Upper lobe of left lung (tissue), 6 donors: ENCODE measurements at places on chromosomes 16 and 17.
A peak's percentile ranks its signal among the peaks of the same experiment; 100 is the strongest.

- no peak for DNase-seq
Measured at GRCh38 chr16:56684926-56685590, 2.8 kb downstream of the MT1X start.

GRCh38 chr16:28823873-28824716 lies 1.3 kb downstream of the ATXN2L start:
- DNase-seq = peak; percentile 96

- no peak for DNase-seq
Measured at GRCh38 chr16:84916178-84916577, 95.2 kb downstream of the ZDHHC7 start.

- no peak for DNase-seq
Measured at GRCh38 chr16:60302261-60302660, 1568.1 kb upstream of the GOT2 start.

- DNase-seq = no peak
Measured at GRCh38 chr17:15891318-15891717, 53.6 kb upstream of the ADORA2B start.

DNA sequence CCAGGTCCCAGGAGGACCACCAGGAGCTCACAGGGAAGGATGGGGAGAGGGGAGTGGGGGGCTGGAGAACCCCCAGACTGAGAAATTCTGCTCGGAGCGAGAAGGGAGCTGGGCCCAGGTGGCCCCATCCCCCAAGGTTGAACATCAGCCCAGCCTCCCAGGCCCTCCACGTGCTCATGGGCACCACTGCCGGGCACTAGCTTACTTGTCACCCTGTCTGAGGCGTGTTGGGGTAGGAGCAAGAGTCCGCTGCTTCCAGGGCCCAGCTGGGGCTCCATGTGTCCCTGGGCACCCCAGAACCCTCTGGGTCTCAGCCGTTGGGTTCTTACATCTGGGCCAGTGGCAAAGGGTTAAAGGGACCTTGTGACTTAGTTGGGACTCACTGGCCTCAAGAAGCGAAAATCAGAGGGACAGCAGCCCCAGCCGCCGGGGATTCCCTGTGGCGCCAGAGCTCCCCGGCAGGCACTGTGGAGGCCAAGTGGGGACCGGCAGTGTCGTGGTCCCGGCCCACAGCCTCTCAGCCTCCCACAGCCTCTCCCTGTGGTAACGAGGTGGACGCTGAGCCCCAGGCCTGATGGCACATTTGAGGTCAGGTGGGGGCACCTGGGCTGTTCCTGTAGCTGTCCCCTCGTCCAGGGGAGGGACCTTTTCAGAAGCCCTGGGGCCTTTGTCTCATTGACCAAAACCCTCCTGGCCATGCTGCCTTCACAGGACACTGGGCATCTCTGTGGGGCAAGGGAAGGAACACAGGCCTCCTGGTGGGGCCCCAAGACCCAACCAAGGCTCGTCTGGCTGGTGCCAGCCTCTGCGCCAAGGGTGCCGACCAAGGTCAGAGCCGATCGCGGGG lies 33.7 kb upstream of the CDH15 start:
- no peak for DNase-seq

DNA sequence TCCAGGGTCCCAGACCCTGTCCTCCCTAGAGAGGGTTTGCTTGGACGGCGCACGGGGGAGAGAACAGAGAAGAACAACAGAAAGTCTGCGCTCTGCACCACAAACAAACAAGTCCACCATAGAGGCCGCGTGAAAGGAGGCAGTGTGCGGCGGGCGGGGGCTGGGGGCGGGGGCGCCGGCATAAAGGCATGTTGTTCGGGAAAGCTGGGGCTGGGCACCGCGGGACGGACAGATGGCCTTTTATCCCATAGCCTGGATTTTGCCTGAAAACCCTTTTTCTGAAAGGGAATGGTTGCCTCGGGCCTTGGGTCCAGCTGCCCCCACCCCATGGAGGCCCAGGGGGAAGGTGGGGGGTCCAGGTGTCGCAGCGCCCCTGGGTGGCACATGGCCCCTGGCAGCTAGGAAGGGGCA lies 26.0 kb downstream of the FA2H start:
- DNase-seq = no peak

DNA sequence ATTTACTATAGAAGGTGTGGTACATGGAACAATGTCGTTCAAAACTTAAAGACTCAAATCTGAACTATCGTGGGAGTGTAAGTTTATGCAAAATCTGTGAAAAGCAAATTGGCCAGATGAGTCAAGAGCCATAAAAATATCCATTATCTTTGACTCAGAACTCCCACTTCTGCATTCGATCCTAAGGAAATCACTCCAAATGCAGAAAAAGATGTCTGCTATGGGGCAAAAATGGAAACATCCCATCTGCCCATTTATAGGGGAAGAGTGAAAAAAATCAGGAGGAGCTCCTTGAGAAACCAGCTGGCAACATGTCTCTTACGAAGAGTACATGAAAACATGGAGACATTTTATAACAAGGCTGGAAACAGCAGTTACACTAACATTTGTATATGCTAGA lies 43.6 kb upstream of the CCDC182 start:
- no peak for DNase-seq

DNA sequence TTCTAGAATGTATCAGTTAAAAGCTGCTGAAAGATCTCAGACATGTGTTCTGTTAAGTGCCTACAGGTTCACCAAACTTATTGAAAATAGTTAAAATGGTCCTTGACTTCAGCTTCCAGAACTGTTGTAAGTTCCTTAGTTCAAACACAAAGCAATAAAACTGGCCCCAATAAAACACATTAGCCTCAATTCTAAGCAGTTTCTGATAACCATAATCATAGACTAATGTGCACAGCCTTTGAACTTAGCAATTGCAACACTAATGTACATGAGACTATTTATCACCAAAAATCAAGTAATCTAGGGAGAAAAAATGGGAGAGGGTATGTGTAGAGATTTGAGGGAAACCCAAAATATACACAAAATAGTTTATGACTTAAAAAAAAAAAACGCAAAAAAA lies 15.4 kb downstream of the PIGL start:
- no peak for DNase-seq

- DNase-seq = no peak
Measured at GRCh38 chr17:81287152-81287551, 8.0 kb downstream of the SLC38A10 start.

DNA sequence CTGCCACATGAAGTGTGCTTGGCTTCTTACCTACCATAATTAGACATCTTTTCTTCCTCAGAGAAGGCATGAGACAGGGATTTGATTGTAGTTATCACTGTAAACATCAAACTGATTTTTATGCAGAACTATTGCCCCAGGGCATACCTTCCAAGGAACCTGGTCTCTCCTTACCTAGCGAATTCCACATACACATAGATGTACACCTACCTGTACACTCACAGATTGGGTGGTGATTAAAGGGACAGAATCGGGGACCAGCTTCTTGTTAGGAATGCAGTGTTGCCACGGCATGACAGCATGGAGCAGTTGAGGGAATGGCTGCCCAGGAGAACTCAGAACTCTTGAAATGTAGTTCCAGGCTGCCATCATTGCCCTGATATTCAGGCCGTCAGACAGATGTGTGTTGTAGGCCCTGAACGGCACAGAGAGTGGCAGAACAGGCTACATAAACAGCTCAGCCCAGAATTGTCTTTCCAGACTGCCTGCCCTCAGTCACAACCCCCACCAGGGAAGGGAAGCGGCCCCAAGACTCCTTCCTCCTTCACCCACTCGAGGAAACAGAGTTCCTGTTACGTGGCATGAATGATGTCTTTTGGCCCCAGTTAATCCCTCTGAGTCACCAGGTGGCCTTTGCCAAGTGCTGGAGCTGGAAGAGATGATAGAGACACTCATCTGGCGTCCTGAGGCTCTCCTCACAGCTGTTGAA lies 17.8 kb upstream of the NAGLU start:
- DNase-seq = no peak

DNA sequence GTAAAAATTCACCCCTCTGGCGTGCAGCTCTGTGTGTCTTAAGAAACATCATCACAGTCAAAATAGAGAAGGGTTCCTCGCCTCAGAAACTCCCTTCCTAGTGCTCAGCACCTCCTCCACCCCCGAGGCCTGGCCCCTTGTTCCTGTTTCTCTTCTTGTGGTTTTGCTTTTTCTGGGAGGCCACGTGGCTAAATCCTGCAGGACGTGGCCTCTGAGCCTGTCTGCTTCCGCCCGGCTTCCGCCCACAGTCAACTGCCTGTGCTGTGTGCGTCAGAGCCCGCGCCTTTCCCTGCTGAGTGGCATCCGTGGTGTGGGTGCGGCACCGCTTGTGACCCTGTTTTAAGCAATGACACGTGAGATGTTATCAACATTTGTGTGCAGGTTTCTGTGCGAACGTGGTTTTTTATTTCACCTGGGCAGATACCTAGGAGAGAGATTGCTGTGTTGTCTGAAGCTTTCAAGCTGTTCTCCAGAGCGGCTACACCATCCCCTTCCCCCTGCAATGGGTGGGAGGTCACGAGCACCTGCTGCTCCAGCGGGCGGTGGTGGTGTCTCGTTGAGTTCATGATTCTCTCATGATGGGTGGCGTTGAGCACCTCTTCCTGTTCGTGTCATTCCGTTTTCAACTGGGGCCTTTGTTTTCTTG lies 21.7 kb downstream of the ACSF3 start:
- peak; percentile 91 for DNase-seq

- no peak for DNase-seq
Measured at GRCh38 chr17:14901376-14901775, 363.8 kb downstream of the PMP22 start.

DNA sequence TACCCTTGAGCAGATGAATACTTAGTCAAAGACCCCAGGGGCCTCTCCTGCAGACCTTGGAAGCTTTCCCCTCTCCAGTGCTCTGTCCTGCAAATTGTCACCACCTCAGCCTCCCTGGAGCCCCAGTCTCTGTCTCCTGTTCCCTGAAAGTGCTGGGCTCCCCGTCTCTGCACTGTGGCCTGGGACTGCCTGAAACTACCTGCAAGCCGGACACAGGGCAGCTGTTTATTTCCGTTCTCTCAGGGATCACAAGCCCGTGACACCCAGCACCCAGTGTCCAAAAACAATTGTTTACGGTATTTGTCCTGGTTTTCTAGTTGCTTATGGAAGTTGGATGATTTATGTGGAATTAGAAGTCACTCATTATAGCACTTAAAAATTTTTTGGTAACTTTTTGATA lies 81.6 kb upstream of the CHMP6 start:
- DNase-seq = no peak

DNA sequence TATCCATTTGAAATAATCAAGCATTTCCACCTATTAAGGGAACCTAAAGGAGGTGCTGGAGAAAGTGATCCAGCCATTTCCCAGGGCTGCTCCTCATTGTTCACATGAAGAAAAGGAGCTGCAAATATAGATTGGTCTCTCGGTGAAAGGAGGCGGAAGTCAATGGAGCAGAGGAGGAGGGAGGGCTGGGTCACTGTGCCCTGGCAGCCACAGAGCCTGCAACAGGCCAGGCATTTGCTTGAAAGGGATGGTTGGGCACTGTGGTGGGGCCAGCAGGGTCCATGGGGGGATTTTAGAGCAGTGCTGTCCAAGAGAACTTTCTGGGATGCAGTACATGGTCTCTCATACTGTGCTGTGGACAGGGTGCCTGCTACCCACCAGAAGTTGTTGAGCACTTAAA lies 173.2 kb downstream of the CYLD start:
- no peak for DNase-seq

GRCh38 chr17:57257195-57257894 lies 1.0 kb downstream of the MSI2 start:
- DNase-seq = no peak

- no peak for DNase-seq
Measured at GRCh38 chr17:81100668-81101067, 64.6 kb upstream of the PVALEF start.

DNA sequence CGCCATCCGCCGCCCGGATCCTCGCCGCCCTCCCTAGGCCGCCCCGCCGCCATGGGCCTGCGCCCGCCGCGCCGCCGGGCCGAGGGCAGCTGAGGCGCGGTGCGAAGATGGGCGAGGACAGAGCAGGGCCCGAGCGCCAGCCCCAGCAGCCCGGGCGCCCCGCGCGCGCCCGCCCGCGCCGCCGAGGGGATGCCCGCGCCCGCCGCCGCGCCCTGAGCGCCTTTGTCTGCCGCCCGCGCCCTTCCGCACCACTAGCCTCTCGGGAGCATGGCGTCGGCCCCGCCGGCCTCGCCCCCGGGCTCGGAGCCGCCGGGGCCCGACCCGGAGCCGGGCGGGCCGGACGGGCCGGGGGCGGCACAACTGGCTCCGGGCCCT lies 278 bp downstream of the RAB11FIP3 start:
- peak; percentile 91 for DNase-seq

GRCh38 chr16:85858984-85859817 lies 39.8 kb upstream of the IRF8 start:
- no peak for DNase-seq

DNA sequence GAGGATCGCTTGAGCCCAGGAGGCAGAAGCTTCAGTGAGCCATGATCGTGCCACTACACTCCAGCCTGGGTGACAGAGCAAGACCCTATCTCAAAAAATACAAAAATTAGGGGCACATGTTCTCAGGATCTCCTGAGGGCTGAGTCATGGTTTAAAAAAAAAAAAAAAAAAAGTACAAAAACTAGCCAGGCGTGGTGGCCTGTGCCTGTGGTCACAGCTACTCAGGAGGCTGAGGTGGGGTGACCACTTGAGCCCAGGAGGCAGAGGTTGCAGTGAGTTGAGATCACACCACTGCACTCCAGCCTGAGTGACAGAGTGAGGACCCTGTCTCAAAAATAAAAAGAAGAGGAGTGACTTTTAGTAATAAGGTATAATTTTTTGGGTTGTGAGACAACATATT lies 16.9 kb downstream of the BLMH start:
- no peak for DNase-seq

GRCh38 chr17:2700030-2700490 lies 11.5 kb downstream of the CLUH start:
- peak; percentile 51 for DNase-seq

DNA sequence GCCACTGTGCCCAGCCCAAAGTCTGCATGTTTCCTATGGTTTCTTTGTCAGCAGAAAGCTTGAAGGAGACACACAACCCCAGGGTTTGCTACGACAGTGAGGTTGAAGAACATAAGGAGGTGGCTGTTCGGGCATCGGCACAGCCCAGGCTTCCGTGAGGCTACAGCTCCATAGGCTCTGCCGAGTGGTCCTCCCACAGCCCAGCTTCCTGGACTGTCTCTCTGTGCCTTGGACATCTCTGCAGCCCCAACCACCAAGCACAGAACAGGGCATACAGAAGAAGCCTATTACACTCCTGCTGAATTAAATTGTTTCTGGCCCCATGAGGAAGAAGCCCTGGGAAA lies 3.2 kb upstream of the HAP1 start:
- DNase-seq = no peak

GRCh38 chr17:62611292-62611691 lies 16.2 kb upstream of the MRC2 start:
- no peak for DNase-seq

GRCh38 chr17:1882836-1883235 lies 53.0 kb downstream of the RPA1 start:
- DNase-seq = no peak
